ENCODE measurements at places on chromosomes 16 and 17.

GRCh38 chr17:82371333-82372248 lies at the start of gene UTS2R:
TSS of gene UTS2R (plus strand) at chr17:82371765. CDS start at chr17:82374325, 2,560 bp downstream.
- no peak for DNase-seq

- no peak for DNase-seq
Observed at GRCh38 chr16:56584276-56584675, 5.1 kb upstream of the MT3 start.

DNA sequence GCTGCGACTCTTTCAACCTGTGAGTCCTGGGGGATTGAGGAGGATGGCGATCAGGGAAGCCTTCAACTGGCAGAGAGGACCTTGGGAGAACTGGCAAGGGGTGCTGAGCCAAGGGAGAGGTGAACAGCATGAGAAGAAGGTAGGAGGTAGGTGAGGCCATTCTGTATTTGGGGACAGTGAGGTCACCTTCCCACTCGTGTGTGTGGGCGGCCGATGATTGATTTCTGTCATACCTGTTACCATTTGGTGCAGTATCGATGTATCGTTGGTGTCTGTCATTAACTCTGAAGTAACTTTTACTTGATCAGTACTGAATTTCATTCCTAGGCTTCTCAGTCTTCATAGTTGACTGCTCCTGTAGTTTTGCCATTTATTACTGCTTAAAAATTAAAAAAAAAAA lies 3.8 kb downstream of the ARSG start:
- DNase-seq, result no peak

DNA sequence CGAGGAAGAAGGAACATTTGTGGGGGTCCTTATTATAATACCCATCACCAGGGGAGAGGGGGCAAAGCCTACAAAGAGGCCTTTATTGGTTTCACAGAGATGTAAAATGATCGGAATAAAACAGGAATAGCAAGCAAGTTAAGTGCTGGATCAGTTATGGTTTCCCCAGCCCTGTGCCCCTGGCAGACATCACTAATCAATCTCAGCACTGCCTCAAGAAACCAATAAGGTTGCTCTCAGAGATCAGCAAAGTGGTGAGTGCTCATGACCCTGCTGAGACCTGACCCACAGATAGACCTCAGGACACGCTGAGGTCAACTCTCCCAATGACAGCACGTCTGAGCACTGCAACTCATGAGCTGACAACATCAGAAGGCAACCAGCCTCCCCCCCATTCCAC lies 66.3 kb downstream of the ZNF423 start:
- no peak for DNase-seq

DNA sequence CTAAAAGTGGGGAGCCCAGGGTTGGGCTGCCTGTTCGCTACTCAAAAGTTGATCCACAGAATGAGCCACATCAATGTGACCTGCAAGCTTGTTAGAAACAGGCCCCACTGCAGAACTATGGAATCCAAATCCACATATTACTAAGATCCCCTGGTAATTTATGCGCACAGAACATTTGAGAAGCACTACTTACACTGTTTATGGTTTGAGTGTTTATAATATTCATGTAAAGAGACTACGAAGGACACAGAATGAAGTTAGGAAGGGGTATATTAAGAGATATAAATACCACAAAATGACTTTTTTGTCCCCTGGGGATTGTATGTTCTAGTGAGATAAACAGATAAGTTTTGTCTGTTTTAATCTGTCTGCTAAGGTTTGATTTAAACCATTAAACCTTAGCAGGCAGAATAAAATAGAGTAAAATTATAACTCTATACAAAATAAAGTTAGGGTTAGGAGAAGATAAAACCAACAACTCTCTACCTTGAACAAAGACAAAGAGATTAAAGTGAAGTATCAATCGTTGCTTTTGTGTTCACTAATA lies 666.9 kb upstream of the SOX9 start:
- DNase-seq, result no peak

DNA sequence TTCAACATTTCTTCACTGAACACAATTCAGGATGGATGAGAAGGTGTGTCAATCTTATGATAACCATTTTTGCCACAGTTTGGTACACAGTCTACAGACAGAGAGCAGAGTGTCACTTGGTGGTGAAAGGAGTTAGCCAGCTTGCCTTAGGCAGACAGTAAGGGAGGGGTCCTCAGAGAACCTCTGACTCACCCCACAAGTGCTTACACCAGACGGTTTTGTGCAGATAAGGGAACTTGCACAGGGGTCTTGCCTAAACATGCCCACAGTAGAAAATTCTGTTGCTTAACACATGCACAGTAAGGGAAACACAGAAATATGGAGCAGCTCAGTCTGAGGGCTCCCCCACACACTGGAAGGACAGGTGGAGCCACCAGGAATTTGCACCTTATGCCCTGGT lies 204.5 kb upstream of the CDH8 start:
- DNase-seq, result no peak

- DNase-seq, result no peak
Observed at GRCh38 chr16:11051430-11051829, 107.1 kb downstream of the CLEC16A start.

- peak; percentile 21 for DNase-seq
Observed at GRCh38 chr17:10698096-10698818, 863 bp downstream of the ADPRM start.

DNA sequence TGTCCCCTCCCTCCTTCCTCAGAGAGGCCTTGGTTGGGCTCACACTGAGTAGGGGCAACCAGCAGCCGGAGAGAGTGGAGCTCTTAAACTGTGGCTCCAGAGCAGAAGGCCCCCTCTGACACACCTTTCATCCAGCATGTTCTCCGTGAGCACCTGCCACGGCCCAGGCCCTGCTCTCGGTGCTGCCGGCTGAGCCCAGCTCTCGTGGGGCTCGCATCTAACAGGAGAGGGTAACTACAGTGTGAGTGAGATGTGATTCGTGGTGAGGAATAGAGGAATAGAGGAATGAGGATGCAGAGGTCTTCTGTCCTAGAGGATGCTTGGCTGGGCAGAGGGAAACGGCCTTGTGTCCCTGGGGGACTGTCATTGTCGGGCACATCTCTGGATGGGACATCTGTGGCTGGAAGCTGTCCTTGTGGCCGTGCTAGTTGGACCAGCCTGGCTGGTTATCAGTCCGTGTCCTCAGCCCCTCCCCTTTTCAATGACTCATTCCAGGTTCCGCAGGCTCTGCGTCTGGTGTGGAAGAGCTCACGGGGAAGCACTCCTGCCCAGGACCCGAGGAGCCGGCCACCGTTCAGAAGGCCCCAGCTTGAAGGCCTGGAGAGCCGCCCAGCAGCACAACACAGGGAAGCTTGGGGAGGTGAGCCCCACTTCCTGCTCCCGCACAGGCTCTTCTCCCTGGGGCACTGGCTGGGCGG lies 11.9 kb upstream of the DNASE1 start:
- no peak for DNase-seq
